ENCODE measurements at places on chromosomes 3 and 15. TPM values are rescaled to one million over a fixed set of nuclear protein-coding genes. Genes with fewer than 3 reads are reported as not detected.

SLC24A5 gene
- not detected for total RNA-seq

FANCD2 gene
- total RNA-seq = 29.4 TPM

CNTN6 gene
- total RNA-seq = not detected

WDR72 gene
- total RNA-seq = not detected

FGF7 gene
- 0.98 TPM for total RNA-seq

ZNF774 gene
- total RNA-seq = 0.98 TPM

SLC12A1 gene
- not detected for total RNA-seq

ANKRD63 gene
- total RNA-seq = not detected
